Activated naive CD8-positive, alpha-beta T cell treated with anti-CD3 and anti-CD28 coated beads, Interleukin-2, amount 10 ng/mL, durations not matched to agents 7 days and 5 days (primary cell): ENCODE measurements at places on chromosomes 16 and 17. TPM values are rescaled to one million over a fixed set of nuclear protein-coding genes. Genes with fewer than 3 reads are reported as not detected.

GRCh38 chr16:85361441-85362118 is 249.3 kb upstream of the CIBAR2 start:
- no peak for DNase-seq

The FOXF1 gene
- not detected for total RNA-seq

The HBA1 gene
- total RNA-seq, result not detected

The TNS4 gene
- 9.7 TPM for total RNA-seq

The DOC2B gene
- not detected for total RNA-seq

- peak; percentile 80 for DNase-seq
Observed at GRCh38 chr16:75074920-75075687, 41.5 kb downstream of the LDHD start.

GRCh38 chr17:4897198-4897687 is 2.1 kb upstream of the C17orf107 start:
- DNase-seq, result no peak

DNA sequence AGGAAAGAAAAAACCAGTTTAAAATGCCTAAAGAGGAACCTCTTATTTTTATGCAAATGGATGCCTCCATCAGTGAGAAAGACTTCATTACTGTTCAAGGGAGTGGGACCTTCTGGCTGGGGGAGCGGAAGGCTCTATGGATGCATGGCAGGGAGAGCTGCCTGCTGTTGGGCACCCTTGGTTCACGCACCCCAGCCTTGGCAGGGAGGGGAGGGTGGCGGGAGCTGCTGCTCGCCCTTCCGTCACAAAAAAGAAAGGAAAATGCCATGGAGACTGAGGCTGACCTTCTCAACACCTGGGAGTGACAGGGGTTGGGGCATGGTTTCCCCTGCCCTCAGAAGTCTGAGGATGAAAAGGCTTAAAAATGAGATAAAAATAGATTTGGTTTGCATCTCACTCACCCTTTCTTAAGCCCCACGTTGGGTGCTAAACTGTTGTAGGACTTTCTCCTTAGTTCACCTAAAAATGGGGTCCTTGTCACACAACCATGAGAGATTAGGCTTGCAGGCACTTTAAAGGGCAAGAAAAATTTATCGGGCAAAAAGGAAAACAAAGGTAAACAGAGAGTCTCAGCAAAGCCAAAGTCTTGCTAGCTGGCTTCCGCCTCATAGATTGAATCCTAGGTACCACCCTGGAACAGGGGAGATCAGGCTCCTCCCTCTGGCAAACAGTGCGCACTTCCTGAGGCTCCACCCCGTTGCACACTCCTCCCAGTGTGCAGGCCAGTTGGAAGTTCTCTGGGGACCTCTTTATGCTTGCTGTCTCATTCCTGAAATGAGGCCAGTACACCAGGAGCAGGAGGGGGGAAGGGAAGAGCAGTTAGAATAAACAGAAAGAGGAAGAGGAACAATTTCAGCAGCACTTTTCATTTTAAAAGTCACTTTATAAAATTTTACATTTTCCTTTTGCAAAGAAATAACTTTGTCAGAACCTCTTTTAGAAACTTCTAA is 31.6 kb downstream of the PHKB start:
- DNase-seq, result no peak

The TBC1D3H gene
- not detected for total RNA-seq

The CHST4 gene
- not detected for total RNA-seq

The NSF gene
- total RNA-seq, result 52.8 TPM

- DNase-seq, result no peak
Observed at GRCh38 chr17:81923302-81924260, 4.0 kb downstream of the MAFG start.

GRCh38 chr16:89863741-89864526 is 9.5 kb upstream of the TCF25 start:
- peak; percentile 52 for DNase-seq

DNA sequence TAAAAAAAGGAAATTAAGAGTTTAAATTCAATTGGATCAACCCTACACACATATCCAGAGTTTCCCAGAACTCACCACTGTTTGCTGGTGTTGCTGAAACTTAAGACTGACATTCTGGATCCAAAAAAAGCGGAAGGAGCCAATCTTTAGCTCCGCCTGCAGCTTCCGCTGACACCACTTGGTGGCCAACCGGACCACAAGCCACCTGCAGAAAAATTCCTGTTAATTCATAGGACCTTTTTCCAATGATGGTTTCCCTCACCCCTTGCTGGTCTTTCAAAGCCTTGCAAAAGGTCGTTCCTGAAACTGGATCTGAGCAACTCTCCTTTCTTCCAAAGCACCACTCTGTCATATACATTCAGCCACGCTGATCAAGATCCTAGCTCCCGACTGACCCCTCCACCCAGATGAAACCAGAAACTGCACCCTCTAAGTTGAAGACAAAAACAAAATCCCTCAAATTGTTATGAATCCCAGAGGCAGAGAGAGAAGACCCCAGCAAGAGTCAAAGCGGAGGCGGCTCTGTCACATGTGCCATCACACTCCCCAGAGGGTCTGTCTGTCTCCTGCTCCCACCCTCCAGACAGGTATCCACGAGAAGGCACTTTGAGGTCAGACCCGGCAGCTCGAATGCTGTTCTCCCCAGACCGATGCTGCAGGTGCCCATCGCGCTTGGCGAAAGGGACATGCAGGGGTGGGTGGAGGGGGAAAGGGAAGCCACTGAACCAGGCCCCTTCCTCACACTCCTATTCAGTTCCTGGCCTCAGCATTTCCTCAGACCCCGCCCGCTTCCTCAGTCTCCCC is 773 bp downstream of the BLTP2 start:
- DNase-seq, result peak; percentile 48

- DNase-seq, result no peak
Observed at GRCh38 chr17:52751051-52751450, 592.5 kb upstream of the CA10 start.

The PRSS36 gene
- 1.1 TPM for total RNA-seq

The RGS11 gene
- total RNA-seq, result not detected

GRCh38 chr16:64975821-64976220 is 146.0 kb downstream of the CDH11 start:
- no peak for DNase-seq

- no peak for DNase-seq
Observed at GRCh38 chr17:46853896-46854444, 2.6 kb downstream of the WNT9B start.

GRCh38 chr16:88430524-88431446 is 22.3 kb upstream of the ZFPM1 start:
- peak; percentile 77 for DNase-seq

GRCh38 chr17:34081269-34081668 is 173.8 kb upstream of the CCL2 start:
- no peak for DNase-seq

DNA sequence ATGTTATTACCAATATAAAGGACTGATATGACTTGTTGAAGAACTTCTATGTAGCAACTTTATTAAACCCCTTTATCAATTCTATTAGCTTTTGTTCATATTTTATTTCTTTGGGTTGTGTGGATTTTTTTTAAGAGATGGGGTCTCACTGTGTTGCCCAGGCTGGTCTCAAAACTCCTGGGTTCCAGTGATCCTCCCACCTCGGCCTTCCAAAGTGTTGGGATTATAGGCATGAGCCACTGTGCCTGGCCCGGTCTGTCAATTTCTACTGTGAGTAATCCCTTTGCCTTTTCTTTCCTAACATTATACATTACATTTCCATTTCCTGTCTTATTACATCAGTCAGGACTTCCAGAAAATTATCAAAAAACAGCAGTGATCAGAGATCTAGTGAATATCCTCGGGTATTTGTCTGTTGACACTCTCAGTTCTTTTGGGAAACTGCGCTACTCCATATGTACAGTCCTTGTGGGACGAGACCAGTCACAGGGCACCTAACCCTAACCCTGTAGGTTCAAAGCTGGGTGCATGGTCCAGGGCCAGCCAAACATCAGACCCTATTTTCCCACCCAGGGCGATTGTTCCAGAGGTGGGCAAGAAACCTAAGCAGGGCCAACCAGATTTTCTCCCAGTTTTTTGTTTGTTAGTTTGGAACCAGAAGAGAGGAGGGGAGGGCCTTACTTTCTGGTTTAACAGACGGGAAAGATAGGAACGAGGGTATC is 1.7 kb upstream of the SLC47A1 start:
- no peak for DNase-seq

DNA sequence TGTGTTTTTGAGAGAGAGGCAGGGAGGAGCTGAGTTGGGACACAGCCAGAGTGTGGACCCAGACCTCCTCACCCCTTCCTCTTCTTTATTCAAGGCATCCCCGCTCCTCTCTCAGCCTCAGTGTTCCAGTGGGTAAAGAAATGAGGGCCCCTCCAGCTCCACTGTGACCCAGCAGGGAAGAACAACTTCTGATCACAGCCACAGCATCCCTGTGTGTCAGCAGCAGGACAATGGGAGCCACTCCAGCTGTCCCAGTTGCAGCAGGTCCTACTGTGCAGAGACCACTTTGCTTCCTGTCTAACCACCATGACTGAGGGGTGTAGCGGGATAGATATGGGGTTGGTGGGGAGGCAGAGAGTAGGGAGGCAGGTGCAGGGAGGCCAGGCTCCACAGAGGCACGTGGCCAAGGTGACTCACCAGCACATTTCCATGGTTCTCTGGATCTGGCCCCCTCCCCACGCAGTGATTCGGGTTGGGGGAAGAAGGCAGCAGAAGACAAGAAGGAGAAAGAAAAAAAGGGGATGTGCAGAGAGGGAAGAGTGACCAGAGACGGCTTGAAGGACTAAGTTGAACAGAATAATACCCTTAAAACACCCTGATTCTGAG is 24.5 kb downstream of the PIK3R5 start:
- DNase-seq, result peak; percentile 56

GRCh38 chr16:47469227-47469626 is 8.1 kb downstream of the PHKB start:
- no peak for DNase-seq

The ABCA8 gene
- not detected for total RNA-seq

The TBC1D3E gene
- total RNA-seq, result not detected

GRCh38 chr17:15255713-15256454 is 9.2 kb downstream of the PMP22 start:
- no peak for DNase-seq

- peak; percentile 73 for DNase-seq
Observed at GRCh38 chr17:19867329-19868078, at the start of gene ULK2. Gene ULK2, minus strand, starts transcription at chr17:19867936. Its CDS starts 519 bp downstream, at chr17:19867417.

DNA sequence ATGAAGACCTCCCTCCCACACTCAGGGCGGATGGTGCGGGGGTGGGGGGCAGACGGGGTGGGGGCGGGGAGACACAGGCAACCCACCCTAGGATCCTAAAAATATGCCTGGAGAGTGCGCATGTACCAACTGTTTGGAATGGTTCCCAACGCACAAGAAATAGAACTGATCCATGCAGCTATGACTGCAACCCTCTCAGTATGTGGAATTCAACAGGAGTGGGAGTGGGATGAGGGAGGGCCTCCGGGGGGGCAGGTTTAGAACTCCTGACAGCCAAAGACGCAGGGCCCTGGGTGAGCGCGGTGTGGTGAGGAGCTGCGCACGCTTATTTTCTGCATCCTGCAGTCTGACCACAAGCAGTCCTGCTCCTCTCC is 1.1 kb upstream of the P2RX5 start:
- no peak for DNase-seq

The CSH1 gene
- total RNA-seq, result not detected

The HOXB5 gene
- not detected for total RNA-seq

The ARSG gene
- total RNA-seq, result 10.9 TPM

- DNase-seq, result no peak
Observed at GRCh38 chr17:1216217-1217088, 36.7 kb upstream of the ABR start.

GRCh38 chr17:2452216-2452750 is 51.4 kb upstream of the MNT start:
- no peak for DNase-seq

DNA sequence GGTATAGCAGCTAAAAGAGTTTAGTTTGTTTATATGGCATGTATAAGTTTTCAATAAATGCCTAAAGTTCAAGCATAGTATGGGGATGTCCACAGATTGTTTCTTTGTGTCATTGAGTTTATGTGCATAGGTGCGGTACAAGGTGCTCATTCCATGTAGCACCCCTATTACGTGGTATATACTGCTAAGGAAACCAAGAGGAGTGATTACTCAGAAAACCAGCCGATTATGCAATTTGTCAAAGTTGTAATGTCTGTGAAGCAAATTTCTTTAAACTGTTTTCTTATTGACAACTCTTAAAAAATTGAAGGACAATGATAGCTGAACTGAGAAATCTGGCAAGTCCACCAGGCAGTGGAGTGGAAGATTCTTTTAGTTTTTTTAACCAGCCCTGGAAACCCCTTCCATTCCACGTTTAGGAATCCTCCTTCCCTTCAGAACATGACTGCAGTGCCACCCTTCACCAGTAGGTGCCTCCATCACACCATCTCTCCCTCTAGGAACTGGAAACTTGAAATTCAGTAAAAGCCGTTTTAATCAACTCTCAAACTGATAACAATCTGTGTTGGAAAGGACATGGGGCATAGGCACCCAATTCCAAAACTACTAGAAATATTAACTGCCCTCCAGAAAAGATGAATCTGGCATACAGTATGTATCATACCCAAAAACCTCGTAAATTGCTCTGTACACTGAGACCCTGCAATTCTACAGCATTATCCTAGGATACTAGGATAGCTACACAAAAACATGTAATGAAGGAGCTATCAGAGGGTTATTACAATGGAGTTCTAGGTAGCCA is 43.5 kb downstream of the REXO5 start:
- DNase-seq, result peak; percentile 63

DNA sequence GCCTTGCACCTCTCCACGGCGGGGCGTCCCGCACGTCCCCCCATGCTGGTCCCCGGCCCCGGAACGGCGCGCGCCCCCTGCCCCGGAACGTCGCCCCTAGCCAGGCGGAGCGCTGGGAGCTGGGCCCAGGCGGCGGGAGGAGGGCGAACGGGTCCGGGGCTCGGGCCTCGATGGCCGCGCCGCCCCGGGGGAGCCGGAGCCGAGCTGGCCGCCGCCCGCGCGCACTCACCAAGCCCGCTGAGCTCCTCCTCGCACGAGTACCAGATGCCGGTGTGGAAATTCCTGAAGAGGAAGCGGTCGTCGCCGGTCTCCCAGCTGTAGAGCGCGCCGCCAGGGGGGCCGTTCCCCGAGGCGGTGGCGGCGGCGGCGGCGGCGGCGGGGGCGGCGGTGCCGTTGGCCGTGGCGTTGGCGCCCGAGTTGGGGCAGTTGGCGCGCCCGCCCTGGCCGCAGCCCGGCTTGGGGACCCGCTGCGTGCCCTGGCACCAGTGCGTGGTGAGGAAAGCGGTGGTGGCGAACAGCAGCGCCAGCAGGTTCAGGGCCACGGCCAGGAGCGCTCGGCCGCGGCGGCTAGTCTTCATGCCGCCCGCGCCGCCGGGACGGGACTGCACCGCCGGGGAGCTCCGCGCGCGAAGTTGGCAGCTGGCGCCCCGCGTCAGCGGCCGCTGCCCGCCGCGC is 530 bp downstream of the GSG1L start:
- peak; percentile 46 for DNase-seq

DNA sequence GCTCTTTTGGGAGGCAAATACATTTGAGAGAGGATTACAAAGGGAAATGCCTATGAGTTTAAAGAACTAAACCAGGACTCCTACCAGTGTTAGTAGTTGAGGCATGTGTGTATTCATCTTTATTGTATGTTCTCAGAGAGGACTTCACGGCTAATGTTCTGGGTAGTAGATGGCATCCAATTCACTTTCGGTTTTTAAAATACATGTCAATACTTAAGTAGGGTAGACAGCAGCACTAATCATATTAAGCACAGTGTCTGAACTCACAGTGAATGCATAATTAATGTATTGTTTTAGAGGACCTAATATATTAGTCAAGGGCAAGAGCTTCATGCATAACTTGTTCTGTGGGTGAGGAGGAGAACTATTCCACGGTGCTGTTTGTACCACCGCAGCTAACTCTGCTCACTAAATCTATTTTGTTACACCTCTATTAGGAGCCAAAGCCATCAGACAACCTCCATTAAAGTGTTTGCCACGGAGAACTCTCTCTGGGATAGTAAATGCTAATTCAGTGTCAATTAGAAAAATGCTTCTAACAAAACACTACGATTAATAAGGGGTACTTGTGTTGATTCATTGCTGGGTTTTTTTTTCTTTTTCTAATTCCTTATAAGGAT is 56.3 kb downstream of the COX10 start:
- no peak for DNase-seq

The CCDC78 gene
- total RNA-seq, result 6.1 TPM
